Right cardiac atrium (tissue), 5 donors: ENCODE measurements at places on chromosomes 2 and 18.

GRCh38 chr2:235834781-235835180 is 333.4 kb downstream of the GBX2 start:
- no peak for DNase-seq

GRCh38 chr2:109386004-109386695 is 227.6 kb downstream of the SEPTIN10 start:
- peak; percentile 2 for DNase-seq

GRCh38 chr2:127953128-127953718 is 67.5 kb upstream of the AMMECR1L start:
- DNase-seq, result peak; percentile 83

GRCh38 chr18:55252901-55253300 is 293.6 kb upstream of the CCDC68 start:
- no peak for DNase-seq

- no peak for DNase-seq
Measured at GRCh38 chr2:158963071-158963470, 5.4 kb upstream of the TANC1 start.

DNA sequence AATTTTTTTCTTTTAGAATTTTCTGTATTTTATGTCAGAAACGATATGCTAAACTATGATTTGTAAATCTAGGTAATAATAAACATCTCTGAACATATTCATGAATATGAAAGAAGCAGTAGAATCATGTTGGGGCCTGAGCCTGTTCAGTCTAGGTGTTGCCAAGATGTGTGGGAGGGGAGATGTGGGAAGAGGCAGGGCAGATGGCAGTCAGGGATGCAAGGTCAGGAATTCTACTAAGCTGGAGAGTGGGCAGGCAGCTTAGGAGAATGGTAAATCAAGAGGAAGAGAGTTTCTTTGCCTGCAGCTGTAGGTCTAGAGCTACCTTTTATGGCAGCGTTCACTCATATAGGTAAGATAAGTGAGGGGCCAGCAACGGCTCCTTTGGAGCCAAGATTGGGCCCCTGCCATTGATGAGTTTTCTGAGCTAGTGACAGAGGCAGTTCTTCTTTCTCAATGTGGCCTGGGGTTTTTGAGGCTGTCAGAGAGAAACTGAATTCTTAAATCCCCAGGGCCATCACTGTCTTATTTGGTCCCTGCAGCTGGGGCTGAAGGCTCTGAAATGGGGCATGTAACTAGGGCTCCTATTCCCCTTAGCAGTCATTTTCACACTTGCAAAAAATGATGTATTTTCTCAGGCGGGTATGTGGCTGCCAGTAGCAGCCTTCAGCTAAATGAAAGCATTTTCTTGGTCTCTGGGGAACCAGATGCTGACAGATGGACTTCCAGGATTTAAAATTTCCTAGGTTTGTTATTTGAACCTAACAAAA is 232.8 kb downstream of the PIK3C3 start:
- no peak for DNase-seq

DNA sequence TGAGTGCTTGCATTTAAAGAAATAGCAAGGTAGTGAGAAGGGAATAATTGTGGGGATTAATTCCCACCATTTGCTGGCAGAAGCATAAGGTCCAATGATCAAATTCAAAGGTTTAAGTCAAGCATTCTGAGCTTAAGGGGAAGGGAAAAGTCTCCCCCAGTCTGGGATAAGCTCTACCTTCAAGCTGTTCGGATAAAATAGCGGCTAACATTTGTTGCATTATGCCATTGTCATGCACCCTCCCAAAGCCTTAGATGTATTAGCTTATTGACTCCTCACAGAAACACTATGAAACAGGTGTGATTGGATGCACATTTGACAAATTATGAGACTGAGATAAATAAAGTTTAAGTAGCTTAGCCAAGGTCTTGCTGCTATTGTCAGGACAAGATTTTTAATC is 52.2 kb upstream of the TGIF1 start:
- DNase-seq, result no peak
